ENCODE measurements at places on chromosomes 4 and X.

DNA sequence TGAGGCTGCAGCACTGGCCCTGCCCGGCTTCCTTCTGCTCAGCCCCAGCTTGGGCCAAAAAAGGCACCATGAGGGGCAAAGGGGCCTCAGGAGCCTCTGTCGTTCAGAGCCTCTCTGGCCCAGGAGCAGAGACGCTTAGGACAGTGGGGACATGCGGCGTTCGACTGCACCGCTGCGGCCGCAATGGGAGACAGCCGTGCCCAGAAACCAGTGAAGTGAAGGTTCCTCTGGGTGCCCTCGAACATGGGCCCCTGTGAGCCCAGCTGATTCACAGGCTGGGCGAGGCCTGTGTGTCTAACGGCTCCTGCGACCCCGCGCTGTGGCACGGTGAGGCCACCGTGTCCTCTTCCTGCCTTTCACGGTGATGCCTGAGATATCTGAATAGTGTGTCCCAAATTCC, 235.0 kb downstream of the AFAP1 start:
- DNase-seq: no peak

DNA sequence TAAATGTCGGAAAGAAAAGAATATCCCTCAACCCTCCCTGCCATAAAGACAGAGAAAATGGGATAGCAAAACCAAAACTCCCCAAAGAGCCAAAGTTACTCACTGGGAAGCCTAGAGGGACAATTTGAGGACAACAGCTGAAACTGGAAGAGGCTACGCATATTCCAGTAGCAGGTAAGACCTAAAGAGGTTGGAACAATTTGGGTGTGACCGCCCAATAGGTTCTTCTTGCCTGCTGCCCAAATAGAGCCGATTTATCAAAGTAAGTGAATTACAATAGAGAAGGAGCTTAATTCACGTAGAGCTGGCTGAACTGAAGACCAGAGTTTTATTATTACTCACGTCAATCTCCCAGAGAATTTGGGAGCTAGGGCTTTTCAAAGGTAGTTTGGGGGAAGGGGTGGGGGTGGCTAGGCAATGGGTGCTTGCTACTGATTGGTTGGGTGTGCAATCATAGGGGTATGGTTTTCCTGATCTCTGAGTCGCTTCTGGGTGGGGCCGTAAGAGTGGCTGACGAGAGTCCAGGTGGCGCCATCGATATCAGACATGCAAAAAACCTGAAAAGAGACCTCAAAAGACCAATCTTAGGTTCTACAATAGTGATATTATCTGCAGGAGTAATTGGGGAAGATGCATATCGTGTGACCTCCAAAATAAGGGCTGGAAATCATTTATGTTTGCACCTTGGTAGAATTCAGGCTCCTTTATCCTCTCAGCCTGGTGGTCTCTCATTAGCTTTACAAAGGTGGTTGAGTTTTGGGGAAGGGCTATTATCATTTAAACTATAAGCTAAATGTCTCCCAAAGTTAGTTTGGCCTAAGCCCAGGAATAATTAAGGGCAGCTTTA, 39.0 kb upstream of the SLC7A3 start:
- DNase-seq: no peak

DNA sequence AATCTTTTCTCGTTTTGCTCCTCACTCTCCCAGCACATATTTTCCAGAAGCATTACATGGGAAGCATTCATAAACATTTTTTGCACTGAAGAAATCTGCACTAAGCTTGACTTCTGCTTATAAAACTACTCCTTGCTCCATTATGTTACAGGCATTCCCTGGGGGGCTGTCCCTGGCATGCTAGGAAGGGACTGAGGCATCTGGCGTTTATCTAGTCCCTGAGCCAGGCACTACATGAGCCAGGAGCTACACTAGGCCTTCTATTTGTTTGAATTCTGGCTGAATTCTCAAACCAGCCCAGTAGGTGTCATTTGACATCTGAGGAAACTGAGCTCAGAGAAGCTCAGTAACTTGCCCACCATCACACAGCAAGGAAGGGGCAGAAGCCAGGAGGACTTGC, 43.3 kb downstream of the NHSL2 start:
- no peak for DNase-seq

- no peak for DNase-seq
Observed at GRCh38 chrX:13190051-13190450, 129.8 kb downstream of the ATXN3L start.

DNA sequence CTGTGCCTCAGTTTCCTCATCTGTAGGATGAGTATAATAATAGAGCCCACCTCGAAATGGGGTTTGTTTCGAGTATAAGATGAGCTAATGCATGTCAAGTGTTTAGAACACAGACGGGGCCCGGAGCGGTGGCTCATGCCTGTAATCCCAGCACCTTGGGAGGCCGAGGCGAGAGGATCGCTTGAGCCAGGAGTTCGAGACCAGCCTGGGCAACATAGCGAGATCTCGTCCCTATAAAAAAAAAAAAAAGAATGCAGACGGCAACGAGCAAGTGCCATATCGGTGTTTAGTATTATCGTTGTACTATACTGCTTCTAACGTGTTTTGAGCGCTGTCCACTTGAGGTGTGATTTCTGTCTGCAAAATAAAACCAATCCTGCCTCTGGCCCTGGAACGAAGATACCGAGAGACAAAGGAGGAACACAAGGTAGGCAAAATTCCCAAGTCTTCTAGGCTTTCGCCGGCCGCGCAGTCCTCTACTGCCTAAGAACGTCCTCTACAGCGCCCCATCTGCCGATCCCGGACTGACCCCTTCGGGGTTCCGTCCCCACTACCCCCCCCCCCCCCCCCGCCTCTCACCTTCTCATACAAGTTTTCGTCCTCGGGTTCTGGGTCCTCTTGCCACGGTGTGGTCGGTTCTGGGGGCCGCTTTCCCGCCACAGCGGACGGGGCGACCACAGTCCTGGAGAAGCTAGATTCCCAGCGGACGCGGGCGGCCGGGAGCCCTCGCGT, 442 bp downstream of the NDUFB11 start:
- no peak for DNase-seq

DNA sequence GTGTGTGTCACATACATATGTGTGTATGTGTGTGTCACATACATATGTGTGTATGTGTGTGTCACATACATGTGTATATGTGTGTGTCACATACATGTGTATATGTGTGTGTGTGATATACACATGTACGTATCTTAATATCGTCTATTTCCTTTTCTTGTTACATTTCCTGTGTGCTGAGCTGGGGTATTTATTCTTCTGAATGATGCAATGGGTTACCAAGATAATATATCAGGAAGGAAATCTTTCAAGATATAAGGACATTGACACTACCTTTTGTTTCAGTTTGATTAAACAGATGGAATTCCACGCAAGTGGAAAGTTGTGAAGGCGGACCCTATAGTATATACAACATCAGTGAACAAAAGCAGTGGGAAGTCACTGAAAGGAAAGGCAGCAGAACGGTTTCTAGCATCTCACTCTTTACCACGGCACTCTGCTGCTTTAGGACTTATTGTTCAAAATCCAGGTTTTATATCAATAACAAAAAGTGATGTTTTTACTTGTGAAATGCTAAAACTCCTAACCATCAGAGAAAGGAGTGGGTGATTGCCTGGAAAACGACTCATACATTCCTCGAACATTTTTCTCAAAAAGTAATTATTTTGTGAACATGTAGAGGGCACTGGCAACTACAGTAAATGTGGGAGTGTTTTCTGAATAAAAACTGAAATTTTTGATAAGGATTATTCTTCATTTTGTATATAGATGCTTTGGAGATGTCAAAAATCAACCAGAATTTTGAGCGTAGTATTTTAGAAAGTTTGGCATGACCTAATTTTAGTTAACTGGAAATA, 43.1 kb upstream of the IL21 start:
- DNase-seq: no peak

DNA sequence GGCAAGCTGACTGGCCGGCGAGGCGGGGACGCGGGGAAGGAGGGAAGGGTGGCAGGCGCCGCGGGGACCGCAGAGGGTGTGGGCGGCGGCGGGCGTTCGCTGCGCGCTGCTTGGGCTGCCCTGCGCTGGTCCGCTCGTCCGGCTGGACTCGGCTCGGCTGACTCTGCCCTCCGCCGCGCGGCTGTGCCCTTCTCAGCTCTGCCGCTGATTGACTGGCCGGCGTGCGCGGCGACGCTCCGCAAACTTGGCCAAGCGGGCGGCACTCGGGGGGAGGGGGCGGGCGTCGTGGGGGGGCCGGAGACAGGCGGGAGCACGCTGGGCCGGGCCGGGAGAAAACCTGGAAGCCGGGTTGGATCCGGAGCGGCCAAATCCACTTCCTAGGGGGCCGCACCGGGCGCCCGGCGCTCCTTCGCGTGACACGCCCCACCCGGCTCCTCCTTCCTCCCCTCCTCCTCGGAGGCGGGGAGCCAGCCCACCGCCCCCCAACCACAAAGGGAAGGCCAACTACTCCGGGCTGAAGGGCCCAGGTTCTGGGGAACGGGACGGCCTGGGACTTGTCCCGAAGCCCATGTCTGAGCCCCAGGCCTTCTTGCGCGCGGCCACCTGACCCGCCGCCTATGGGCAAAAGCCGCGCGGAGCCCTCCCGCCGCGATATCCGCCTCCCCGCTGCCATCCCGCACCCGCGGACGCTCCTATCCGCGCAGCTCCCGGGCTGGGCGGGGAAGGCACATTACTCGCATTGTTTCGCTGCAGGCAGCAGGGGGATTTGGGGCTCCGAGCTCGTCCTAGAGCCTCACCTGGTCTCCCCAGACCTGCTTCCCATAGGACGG, at the start of gene GPC4:
TSS of gene GPC4 (minus strand) at position 214 of the 830 bp plus-strand sequence. CDS start 524 bp downstream, outside the sequence.
- peak; percentile 64 for DNase-seq

DNA sequence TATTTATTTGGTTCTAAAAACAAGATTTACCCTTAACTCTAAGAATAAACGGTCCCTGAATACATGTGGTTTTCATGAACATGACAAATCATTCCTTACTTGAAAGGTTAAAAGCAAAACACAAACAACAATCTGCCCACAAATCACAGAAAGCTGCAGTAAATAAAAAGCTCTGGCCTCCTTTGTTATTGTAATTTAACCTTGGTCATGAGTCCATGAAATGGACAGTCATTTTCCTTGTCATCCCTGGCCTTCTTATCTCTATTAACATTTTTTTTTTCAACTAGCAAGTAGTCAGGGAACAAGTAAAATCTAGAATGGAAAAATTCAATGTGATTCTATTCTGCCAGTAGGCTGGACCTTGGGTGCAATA, 92.7 kb downstream of the SCD5 start:
- no peak for DNase-seq

DNA sequence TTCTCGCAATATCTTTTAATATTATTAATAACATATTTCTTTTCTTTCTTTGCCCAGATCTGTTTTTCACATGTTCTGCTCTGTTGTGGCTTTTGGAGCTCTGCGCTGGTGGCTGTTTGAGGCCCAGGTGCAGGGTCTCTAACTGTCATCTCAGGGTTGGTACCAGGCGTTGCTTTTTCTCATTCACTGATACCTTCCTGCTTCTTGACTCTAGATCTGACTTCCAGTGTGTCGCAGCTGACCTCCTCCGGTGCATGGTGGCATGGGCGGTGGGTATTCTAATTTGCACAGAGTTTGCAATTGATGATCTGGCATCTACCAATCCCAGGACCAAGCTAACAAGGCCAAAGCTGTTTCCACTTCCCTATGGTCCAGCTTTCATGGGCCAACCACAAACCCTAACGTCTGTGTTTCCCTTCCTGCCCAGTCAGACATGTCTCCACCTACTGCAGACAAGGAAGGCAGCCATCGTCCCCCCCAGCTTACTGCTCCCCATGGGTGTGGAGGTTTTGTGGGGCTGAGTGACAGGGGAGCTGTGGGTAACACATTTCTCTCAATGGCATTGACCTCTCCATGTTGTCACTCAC, 25.2 kb downstream of the LETM1 start:
- no peak for DNase-seq

- DNase-seq: no peak
Observed at GRCh38 chr4:5433196-5433595, 275.2 kb downstream of the EVC2 start.

DNA sequence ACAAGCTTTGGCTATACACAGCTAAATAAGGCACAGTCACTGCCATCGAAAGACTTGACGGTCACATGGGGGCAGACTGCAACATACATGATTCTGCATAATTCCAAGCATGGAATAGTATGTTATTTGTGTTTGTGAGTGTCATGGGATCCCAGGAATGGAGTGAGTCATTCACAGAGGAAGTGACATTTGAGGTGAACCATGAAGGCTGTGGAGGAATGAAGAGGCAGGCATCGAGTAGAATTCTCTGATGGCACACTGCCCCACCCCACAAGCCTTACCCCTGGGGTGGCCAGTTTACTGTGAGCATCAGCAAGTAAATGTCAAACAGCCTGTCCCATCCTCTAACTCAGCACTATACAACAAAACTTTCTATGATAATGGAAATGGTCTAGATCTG, 619.7 kb downstream of the MID1IP1 start:
- DNase-seq: no peak

GRCh38 chr4:139606579-139607501, 50.8 kb upstream of the SETD7 start:
- DNase-seq: no peak

Measured in trophoblast cell (in vitro differentiated cells and primary cell).